ENCODE measurements at places on chromosomes 7 and 10.

DNA sequence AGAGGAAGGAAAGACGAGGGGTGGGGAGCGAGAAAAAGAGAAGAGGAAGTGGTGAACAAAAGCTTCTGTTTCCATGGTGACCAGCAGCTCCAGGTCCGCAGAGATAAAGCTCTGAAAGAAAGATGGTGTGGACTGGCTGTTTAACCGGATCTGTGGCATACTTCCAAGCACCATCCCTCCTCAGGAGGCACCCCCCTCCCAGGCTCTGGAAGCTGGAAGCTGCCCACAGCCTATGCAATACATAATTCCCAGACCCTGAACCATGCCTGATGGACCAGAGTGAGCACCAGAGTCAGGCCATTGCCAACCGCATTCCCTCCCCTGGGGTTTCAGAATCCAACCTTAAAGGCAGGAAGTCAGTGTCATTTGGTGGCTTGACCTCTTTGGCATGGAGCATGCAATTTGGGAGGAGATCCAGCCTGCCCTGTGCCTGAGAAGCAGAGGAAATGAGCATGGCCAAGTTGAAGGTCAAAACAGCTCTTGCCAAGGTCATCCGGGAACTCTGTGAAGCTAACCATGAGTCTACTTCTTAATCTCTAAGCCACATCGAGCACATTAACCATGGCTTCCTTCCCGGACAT is 22.2 kb upstream of the CPXM2 start:
- DNase-seq: no peak

- DNase-seq: no peak
These were observed 146.6 kb upstream of the DGKB start for GRCh38 chr7:15049157-15049556.

GRCh38 chr10:44902941-44903545 is 8.1 kb upstream of the TMEM72 start:
- no peak for DNase-seq

DNA sequence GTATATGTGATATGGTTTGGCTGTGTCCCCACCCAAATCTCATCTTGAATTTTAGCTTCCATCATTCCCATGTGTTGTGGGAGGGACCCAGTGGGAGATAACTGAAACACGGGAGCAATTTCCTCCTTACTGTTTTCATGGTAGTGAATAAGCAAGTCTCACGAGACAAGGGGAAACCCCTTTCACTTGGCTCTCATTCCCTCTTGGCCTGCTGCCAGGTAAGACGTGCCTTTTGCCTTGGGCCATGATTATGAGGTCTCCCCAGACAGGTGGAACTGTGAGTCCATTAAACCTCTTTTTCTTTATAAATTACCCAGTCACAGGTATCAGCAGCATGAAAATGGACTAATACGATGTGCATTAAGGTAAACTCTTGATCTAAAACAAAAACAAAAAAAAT is 357.1 kb upstream of the AOAH start:
- DNase-seq: no peak

- DNase-seq: no peak
These were observed 26.5 kb downstream of the CCNY start for GRCh38 chr10:35362701-35363350.

GRCh38 chr7:133784486-133785001 is 342.6 kb upstream of the LRGUK start:
- no peak for DNase-seq

GRCh38 chr7:79782256-79782655 is 328.8 kb upstream of the MAGI2 start:
- no peak for DNase-seq

DNA sequence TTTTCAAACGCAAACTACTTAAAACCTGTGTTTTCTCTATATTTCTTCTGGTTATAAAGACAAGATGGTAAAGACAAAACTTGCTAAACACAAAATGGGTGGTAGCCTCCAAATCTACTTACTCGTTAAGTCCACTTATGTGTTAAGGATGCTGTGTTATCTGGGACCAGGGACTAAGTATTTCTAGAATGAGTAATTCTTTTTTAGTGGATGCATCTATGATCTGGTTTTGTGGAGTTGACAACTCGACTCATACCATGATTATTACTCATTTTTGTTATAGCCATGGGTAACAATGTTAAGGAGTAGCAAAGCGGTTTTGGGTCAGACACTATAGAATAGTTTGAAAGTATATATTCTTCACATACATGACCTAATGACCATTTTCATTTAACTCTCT is 239.5 kb upstream of the FOXP2 start:
- no peak for DNase-seq

GRCh38 chr7:113026941-113027340 is 59.7 kb downstream of the GPR85 start:
- no peak for DNase-seq

GRCh38 chr7:50815138-50815537 is 32.4 kb upstream of the GRB10 start:
- DNase-seq: no peak

DNA sequence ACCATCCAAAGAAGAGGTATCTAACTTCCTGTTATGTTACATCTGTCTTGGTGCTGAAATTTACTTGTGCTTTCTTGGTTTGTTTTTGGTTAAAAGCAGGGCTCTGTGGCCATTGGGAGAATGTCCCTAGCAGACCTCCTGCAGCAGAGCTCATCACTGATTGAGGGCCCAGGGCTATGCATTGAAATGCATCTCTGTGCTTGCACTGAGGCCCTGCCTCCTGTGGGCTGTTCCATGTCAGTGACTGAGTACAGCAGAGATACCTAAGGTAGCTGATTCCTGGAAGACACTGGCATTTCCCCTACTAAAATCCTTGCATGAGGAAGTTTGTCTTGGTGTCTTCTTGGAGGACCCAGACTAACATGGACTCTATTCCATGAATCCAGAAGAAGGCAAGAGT is 213.9 kb downstream of the FRMD4A start:
- DNase-seq: no peak

GRCh38 chr10:95236068-95236903 is 42.2 kb downstream of the ACSM6 start:
- DNase-seq: no peak

DNA sequence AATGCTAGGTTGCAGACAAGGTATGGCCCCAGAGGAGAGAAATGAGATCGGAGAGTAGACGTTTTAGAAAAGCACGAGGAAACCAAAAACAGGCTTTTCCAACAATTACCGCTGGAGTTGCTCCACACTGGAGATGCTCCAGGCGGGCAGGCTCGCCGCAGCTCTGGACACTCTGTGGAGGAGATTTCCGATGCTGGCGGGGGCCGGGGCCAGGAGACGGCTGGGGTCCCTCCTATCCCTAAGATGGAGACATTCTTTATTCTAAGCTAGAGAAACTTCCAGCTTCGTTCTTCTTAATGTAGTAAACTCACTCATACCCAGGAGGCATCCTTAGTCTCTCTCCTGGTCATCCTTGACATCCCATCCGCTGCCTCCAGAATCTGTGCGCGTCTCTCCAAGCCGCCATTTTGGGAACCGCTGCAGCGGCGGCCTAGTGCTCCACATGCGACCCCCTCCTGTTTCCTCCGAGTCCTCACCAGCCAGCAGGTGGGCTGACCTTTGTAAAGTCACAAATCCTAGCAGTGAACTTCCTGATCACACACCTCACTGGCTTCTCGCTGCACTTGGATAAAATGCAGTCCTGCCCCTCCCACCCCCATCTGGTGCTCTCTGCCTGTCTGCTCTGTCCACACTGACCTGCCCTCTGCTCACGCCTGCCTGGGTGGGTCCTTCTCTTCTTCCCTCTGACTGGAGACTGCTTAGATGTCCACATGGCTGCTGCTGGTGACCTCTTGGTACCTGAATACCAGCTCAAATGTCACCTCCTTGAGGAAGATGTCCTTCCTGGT is 11.9 kb downstream of the PYROXD2 start:
- no peak for DNase-seq

DNA sequence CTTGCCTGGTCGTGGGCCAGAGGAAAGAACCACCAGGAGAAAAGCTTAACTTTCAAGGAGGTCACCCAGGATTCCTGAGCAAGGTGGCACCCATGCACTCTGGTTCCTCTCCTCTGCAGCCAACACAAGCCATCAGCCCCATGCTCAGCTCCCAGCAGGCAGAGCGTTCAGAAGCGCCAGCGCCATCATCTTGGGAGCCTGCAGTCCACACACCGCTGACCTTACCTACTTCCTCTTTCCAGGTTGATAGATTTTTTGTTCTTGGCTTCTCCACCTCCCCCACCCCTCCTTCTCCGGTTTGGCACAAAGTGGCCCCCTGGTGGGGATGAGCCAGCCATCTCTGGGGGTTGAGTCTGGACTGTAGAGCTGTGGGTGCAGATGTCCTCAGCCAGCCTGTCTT is 1.7 kb upstream of the WDR86 start:
- DNase-seq: no peak

DNA sequence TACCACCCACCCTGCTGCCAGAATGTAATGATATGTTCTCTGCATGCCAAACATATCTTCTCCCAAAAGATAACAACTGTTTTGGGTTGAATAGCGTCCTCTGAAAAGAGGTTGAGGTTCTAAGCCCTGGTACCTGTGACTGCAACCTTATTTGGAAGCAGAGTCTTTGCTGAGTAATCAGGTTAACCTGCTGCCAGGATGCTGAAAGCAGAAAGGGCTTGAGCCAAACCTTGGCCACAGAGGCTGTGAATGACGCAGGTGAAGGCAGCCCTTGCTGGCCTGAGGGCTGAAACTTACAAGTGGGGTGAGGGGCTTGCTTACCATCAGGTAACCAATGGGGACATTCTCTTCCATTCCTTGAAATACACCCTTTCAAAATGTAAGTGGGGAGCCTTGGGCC is 151.8 kb upstream of the RHEB start:
- DNase-seq: no peak

GRCh38 chr10:113988535-113988934 is 55.1 kb upstream of the ADRB1 start:
- no peak for DNase-seq

GRCh38 chr7:25726170-25726780 is 425.7 kb upstream of the NFE2L3 start:
- no peak for DNase-seq

- no peak for DNase-seq
These were observed 26.3 kb upstream of the CAPZA2 start for GRCh38 chr7:116836048-116836447.

DNA sequence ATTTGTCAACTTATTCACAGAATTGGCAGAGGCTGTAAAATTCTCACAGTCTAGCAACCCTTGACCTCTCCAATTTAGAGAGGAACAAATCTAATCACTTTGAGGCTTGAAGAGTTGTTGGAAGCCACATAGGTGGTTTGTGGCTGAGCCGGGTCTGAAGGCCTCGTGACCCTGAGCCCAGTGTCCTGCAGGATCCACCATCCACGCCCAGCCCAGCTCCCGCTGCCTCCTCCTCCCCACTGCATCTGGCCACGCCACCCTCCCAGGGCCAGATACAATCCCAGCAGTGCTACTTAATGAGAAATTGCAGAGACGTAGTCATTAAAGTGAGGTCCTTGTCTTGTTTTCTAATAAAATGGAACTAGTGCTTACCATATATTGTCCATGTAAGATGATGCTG is 81.4 kb upstream of the SHH start:
- no peak for DNase-seq

DNA sequence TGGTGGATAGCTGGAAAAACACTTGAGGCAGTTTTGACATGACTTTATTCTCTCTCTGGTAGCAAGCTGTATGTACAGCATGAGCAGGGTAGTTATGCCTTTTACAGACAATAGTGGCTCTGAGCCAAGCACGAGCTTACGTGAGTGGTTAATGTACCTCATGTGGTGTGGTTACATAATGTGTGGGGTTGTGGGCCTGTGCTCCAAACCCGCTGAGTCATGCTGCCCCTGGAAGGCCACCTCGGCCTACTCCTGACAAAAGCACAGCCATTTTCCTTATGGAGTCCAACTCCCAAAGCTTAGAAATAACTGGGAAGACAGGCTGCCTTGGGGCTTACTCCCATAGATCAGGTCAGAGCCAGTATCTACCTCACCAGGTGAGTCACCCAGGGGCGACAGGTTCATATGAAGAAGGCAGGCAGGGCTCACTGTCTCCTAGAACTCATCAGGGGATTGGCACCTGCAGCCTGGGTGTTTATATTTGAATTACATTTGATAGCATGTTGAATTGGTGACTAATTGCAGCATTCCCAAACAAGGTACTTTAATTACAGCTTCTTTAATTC is 404.5 kb downstream of the ADRA2A start:
- no peak for DNase-seq

DNA sequence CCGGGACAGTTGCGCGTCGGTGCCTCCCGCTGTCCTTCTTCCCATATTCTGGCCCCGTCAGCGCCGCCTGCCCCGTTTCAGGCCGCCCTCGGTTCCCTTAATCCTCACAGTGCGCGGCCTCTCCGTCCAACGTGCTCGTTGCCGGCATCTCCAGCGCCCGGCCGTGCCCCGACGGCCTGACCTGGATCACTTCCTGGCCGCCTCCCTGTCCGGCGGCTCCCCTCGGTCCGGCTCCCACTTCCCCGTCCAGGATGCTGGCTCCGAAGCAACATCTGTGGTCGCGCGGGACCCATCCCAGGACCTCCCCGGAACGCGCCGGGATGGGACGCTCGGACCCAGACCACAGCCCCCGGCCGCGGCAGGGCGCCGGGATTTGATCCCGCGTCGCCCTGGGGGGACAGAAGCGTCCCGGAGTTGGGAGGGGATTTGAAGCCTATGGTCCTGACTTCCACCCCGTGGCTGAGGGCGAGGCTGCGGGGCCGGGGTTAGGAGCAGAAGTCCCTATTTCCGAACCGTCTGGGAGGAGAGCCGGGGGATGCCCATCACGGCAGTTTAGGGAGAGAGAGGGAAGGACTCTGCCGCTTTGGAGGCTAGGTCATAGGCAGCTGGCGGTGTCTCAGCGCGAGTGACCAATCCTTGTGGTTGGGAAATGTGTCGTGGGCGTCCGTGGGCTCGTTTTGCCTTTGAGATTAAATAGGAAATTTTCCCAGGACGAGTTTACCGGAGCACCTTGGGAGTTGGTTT is 53.8 kb downstream of the KCTD7 start:
- no peak for DNase-seq
